Stimulated activated CD4-positive, alpha-beta T cell treated with anti-CD3 and anti-CD28 coated beads, Interleukin-2, amount 100 ng/mL, for 4 hours (primary cell): ENCODE measurements at places on chromosomes 3 and 15.

- no peak for DNase-seq
These were observed 30.7 kb downstream of the NUP210 start for GRCh38 chr3:13389378-13389777.

- DNase-seq = no peak
These were observed 63.7 kb downstream of the PRICKLE2 start for GRCh38 chr3:64161481-64161952.

DNA sequence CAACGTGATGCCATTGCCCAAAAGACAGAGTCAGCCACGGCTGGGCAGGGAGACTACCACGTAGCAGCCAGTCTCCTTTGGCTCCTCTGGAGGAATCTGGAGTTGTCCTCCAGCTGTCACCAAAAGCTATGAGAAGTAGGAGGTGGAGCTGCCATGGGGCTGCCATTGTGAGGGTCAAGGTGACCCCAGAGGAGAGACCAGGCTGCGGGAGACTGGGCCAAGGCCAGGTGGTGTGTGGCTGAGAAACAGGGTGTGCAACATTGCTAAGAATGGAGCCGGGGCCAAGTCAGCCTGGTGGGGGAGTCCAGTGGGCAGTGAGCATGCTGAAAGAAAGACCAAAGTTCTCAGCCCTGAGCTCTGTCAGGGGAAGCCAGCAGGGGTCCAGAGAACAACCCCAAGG is 29.9 kb upstream of the MRPS22 start:
- DNase-seq = no peak

GRCh38 chr3:45608885-45609284 is 14.3 kb downstream of the LIMD1 start:
- no peak for DNase-seq

DNA sequence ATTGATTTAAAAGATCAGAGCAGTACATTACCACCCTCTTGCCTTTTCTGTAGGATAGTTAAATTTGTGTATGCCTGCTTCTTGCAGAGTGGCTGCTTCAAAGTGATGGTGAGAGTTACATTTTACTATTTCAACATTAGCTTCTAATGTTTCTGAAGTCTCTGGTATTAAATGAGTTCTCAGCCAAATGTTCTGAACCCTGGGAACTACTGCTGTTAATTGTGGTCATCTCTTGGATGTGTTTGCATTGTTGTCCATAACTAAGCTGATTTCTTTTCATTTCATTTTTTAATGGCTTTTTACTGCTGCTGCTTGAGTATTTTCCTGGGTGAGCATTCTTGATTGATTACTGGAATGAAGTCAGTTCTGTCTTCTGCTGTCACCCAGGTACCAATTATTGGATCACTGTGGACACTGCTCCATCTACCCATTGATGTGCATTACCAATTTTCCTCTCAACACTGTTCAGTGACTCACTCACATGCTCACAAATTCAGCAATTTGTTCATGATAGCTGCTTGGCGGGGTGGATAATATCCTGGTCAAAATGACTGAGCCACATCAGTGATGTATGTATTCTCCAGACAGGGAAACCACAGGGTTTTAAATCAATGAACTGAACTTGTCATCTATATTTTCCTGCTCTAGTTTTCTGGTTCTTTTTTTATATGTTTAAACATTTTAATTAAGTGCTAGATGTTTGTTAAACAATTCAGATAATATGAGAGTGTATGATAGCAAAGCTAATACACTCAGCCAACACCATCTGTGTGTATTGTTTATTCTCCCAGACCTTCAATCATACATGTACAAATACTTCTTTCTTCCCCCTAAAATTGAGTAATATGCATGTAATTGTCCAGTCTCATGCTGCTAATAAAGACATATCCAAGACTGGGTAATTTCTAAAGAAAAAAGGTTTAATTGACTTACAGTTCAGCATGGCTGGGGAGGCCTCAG is 587.6 kb downstream of the RSL24D1 start:
- DNase-seq = no peak
